ENCODE measurements at places on chromosomes 11 and 22. TPM values are rescaled to one million over a fixed set of nuclear protein-coding genes. Genes with fewer than 3 reads are reported as not detected.

The PKNOX2 gene
- total RNA-seq, result 1.4 TPM

The SHANK2 gene
- total RNA-seq, result 0.06 TPM

The HTR3B gene
- total RNA-seq, result not detected

The LRFN4 gene
- 23.9 TPM for total RNA-seq

The TCN2 gene
- 0.12 TPM for total RNA-seq

The PAMR1 gene
- 0.17 TPM for total RNA-seq

The SHANK3 gene
- 0.46 TPM for total RNA-seq

The C11orf87 gene
- total RNA-seq, result not detected

The NAV2 gene
- total RNA-seq, result 2.1 TPM

The CD248 gene
- not detected for total RNA-seq

The NELL1 gene
- not detected for total RNA-seq

The SMC1B gene
- not detected for total RNA-seq

The CDHR5 gene
- total RNA-seq, result not detected

The B3GAT1 gene
- 0.29 TPM for total RNA-seq

The ACR gene
- not detected for total RNA-seq

The AHNAK gene
- total RNA-seq, result 107 TPM

The HBB gene
- total RNA-seq, result not detected

All from Daoy (cell line).